ENCODE measurements at places on chromosomes 5 and 9.

GRCh38 chr5:139817362-139817761 is 21.8 kb downstream of the PSD2 start:
- DNase-seq = no peak

- no peak for DNase-seq
Measured at GRCh38 chr5:43572357-43572756, 15.5 kb upstream of the PAIP1 start.

DNA sequence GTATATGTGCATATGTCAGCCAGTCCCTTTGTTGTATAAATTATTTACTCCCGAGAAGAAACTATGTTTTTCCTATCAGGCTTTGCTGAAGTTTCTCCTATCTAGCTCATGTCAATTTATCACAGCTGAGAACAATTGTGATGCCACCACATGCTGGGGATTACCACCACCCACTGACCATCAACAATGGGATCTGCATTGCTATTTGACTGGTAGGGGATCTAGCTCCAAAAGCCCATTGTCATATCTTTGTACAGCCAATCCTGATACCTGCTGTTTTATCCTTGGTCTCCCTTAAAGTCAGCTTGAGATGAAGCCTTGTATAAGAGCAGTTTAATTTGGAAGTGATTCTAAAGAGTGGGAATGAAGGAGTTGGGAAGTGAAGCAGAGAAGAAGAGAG is 53.9 kb upstream of the KCNN2 start:
- DNase-seq = no peak

GRCh38 chr5:33608344-33609041 is 167.7 kb downstream of the TARS1 start:
- no peak for DNase-seq

- DNase-seq = no peak
Measured at GRCh38 chr9:87798261-87798833, 72.4 kb downstream of the CTSL start.

DNA sequence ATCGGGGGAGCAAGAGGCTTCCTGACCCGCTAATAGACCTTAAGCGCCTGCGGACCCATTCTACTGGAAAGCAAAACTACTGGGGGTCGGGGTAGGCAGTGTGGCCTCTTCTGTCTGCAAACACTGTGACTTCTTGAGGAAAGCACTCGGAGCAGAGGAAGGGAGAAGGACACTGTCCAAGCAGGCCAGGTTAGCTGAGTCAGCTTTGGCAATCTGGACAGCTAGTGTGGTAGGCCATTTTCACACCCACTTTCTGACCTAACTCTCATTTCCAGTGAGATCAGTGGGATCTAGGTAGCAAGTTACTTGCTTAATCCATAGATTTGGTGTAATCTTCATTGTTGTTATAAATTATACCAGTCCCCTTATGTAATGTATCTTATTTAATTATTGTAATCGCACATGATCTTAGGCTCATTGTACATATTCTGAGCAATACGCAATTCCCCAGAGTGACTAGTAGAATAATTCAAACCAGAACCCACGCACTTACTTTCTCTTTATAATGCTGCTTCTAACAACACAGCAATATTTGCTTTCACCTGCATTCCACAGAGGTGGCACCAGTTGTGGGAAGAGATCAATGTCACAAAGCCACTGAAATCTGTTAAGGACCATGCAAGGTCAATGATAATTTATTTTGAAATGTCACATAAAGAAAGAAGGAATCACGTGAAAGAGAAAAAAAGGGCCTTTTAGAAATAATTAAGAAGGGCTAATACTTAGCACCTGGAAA is 82.9 kb downstream of the NREP start:
- DNase-seq = no peak

GRCh38 chr9:34519321-34520020 is 3.3 kb downstream of the ENHO start:
- no peak for DNase-seq

GRCh38 chr5:167271081-167271480 is 1020.4 kb upstream of the WWC1 start:
- no peak for DNase-seq

DNA sequence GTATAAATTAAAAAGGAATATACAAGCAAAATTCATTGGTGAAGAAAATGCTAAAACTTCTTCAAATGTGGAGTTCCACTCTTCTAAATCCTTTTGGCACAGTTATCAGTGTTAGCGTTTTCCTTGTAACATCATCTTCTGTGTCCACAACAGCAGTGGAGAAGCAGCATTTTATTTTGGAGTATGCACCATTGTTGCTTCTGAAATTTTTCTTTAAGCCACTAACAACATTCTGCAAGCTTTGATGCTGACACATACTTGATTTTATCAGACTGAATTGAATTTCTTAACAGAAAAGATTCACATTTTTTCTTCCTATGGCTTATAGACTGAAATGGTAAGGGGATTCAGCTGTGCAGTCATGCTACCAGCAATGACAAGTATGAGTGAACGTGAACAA is 60.8 kb upstream of the PTGER4 start:
- DNase-seq = no peak

DNA sequence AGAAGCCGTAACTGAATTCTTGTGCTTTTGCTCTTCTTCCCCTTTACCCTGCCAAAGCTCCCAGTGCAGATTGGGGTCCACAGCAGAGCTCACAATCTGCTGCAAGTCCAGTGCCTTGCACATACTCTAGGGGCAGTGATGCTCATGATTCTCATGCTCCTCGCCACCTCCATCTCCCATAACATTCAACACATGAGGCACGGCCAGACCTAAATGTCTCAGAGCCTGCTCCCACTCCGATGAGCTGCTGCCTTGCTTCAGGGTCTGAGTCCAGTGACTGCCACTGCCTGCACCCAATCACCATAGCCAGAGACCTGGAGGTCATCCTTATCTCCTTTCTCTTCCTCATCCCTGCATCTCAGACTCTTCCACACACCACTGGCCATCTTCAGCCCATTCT is 10.5 kb downstream of the CSF1R start:
- no peak for DNase-seq

- DNase-seq = no peak
Measured at GRCh38 chr5:175211956-175212756, 231.8 kb downstream of the DRD1 start.

- no peak for DNase-seq
Measured at GRCh38 chr9:98290411-98290810, 35.0 kb upstream of the TBC1D2 start.

GRCh38 chr5:95241635-95242034 is 43.3 kb downstream of the MCTP1 start:
- no peak for DNase-seq

GRCh38 chr9:29691758-29692407 is 2118.6 kb upstream of the C9orf72 start:
- no peak for DNase-seq

DNA sequence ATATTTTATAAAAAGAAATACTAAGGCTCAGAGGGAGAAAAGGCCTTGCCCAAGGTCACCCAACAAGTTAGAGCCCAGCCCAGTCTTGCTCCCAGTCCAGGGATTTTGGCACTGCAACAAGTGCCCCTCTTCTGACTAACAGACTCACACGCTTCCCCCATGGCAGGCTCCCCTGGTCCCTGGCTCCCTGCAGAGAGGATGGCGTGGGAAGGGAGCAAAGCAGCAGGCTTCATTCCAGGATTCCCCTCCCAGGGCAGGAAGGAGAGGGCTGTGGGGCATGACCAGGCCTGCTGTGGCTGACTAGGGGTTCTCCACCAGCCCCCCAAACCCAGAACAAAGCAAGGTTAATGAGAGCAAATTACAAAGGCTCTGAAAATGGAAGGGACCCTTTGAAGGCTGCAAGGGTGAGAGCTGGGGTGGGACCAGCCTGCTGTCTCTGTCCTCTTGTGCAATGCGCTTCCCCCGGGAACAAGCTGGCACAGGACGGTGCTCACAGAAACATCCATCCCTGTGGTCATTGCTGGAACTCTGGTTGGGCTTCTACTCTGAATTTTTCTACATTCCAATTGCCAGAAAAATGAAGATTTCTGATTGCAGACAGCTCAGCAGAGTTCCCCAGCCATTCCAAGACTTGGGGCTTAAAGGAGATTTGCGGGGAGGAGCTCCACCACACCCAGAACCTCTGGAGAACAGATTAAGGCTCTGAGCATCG is 37.1 kb upstream of the FAT2 start:
- DNase-seq = no peak

- no peak for DNase-seq
Measured at GRCh38 chr5:104708027-104708426, 1145.4 kb upstream of the NUDT12 start.

DNA sequence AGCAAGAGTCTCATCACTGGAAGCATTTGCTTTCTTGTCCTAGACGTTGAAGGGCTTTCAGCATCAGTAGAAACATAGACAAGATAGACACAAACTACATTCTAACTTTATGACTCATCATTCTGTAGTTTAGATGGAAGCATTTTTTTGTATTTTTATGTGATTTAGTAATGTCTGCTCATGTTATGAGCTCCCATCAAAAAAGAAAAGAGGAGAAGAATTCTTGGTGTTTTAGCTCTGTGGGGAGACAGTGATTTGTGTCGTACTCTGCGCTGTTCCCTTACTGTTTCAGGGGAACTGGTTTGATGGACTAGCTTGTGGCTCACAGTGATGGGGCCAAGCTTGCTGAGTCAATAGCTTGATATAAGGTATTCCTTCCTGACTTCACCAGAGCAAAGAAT is 159.2 kb upstream of the WWC1 start:
- DNase-seq = no peak

GRCh38 chr5:127806776-127807175 is 103.6 kb downstream of the CCDC192 start:
- no peak for DNase-seq

- no peak for DNase-seq
Measured at GRCh38 chr5:84249918-84250630, 134.6 kb downstream of the EDIL3 start.

DNA sequence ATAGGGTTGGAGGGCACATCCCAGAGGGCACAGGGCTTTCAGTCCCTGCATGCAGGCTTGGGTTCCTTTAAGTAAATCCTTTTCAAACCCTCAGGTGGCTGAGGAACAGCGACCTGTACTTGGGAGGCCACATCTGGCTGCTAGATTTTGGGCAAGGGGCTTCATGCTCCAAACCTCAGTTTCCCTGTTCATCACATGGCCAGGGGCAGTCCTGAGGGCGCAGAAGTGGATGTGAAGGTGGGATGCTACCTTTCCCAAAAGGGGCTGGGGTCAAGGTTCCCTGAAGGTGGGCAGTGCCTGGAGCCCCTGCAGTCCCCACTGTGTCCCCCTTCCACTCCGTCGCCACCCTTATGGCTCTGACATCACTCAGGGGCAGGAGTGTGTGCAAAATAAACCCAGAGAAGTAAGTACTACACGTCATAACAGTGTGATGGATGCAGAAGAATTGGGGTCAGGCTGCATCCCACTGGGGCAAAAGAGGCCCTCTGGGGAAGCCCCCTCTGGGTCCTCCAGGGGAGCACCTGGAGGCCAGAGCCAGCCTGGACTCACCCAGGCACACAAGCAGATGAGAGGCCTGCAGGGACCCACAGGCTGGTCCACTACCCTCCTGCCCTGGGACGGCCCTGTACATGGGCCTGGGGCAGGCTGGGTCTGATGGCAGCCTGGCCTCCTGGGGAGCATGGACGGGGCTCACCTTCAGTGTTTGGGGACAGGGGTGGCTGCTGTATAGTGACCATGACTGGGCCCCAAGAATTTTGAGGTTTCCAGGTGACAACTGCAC is 1.9 kb upstream of the CARD19 start:
- DNase-seq = no peak

GRCh38 chr5:143183989-143184388 is 219.5 kb downstream of the NR3C1 start:
- no peak for DNase-seq

DNA sequence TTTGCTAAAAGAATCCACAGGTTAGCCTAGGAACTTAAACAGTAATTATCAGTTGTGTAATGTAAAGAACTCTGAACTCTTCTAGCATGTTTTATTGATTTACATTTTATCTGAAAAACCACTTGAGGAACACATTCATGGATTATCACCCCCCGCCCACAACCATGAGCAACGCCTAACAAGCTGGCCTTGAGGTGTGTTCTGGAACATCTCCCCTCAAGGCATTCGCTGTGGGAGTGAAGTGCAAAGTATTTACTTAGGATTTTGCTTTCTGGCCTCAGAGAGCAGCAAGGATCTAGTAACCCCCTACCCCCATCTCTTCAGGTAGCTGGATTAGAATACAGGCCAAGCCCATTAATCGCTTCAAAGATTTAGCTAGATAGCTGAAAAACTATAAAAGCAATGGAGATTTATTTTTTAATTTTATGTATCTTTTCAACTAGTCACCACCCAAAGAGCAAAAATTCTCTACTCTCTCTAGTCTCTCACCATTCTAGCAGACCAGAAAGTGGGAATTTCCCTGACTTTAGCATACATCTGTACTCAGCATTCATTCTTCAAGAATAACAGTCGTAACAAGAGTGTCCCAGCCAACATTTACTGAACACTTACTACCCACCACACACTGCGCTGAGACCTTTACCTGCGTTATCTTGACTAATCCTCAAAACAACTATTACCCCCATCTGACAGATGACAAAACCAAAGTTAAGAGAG is 37.2 kb downstream of the DDX31 start:
- DNase-seq = no peak

- DNase-seq = peak; percentile 52
Measured at GRCh38 chr9:72362680-72363139, 2.3 kb downstream of the ZFAND5 start.

DNA sequence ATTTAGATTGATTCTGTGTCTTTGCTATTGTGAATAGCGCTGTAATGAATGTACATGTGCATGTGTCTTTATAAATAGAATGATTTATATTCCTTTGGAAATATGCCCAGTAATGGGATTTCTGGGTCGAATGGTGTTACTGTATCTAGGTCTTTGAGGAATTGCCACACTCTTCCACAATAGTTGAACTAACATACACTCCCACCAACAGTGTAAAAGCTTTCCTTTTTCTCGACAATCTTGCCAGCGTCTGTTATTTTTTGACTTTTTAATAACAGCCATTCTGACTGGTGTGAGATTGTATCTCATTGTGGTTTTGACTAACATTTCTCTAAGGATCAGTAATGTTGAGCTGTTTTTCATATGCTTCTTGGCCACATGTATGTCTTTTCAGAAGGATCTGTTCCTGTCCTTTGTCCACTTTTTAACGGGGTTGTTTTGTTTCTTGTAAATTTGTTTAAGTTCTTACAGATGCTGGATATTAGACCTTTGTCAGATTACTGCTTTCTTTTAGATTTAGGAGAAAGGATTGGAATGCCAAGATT is 125.0 kb upstream of the NR5A1 start:
- no peak for DNase-seq

GRCh38 chr5:135440916-135441315 is 6.2 kb downstream of the DCANP1 start:
- no peak for DNase-seq

GRCh38 chr9:114656301-114656700 is 1.3 kb downstream of the TEX53 start:
- DNase-seq = no peak

- no peak for DNase-seq
Measured at GRCh38 chr5:9339206-9339818, 206.6 kb downstream of the SEMA5A start.

- no peak for DNase-seq
Measured at GRCh38 chr5:145558288-145558687, 276.9 kb downstream of the PRELID2 start.

- DNase-seq = no peak
Measured at GRCh38 chr5:120624021-120624563, 160.0 kb downstream of the PRR16 start.

- DNase-seq = no peak
Measured at GRCh38 chr5:151904909-151905308, 19.7 kb downstream of the GLRA1 start.
